Stimulated activated CD8-positive, alpha-beta memory T cell treated with anti-CD3 and anti-CD28 coated beads, Interleukin-15, amount 100 ng/mL, for 4 hours (primary cell): ENCODE measurements at places on chromosomes 7 and 10.

DNA sequence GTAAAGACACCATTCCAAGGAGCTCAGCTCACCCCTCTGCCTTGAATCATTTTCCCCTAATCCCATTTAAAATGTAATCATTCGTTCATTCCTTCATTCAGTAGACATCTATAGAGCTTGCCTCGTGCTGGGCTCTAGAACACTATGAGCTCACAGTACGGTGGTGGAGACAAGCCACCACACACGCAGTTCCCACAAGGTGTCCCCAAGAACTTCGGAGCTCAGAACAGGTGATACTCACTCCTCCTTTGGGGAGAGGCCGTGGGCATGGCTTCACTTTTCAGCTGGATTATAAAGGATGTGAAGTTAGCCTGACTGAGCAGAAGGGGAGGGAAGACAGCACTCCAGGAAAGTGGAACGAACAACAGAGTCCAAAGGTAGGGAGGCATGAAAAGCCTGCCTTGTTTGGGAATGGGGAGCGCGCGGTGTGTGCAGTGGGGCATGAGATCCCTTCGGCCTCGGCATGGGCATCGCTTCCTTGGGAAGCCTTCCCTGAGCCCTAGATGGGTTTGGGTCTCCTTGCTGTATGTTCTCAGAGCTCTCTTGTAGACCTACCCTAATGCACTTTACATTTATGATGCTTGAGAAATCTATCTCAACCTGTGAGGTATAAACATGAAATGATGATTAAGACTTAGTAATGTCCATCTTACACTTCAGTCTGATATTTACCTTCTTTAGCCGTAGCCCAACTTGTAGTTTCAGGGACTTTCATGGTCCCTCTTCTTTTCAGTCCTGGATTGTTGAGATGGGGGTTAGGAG is 809 bp upstream of the OGA start:
- DNase-seq, result no peak

DNA sequence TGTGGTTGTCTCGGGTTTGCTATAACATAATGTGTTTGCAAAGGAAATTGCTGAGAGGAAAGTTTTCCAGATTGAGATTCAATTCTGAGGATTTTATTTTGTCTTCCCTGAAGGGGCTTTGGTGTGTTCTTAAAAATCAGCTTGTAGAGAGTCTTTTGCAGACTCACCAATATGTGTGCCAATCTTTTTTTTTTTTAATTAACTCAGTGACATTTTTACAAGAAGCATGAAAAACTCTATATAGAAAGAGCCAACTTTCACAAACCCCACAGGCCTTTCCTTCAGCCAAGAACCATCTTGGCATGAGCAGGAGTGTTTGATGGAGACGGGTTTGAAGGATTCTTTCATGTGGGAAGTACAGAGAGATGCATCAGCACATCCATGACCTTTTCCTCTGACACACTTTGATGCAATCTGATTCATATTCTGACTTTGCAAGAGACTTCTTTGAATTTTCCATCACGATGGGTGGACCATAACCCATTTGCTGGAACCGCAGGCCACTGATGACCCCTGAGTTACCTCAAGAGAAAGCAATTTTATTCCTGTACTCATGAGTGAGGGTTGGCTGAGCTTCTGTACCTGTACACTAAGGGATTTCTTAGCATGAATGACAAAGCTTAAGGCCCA is 892.6 kb downstream of the XPNPEP1 start:
- no peak for DNase-seq

DNA sequence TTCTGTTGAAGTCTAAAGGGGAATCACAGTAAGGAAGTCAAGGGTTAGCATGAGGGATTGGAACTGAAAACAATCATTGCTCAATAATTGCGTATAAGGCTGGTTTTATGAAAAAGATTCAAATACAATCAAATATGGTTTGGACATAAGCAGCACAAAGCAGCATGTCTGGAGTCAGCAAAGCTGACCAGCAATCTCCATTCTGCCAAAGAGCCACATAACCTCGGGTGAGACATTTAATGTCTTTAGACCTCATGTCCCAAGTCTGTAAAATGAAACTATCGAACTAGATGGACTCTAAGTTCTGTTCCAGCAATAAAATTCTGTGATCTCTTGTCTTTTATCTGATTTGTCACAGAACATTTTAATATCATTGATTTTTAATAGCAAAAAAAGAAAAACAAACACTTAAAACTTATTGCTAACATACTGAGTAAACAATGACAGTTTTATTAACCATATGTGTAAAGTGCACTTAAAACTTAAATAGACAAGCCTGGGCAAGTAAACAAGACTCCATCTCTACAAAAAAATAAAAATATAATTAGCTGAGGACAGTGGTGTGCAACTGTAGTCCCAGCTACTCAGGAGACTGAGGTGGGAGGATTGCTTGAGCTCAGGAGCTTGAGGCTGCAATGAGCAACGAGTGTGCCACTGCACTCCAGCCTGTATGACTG is 217.0 kb downstream of the MAGI2 start:
- no peak for DNase-seq

DNA sequence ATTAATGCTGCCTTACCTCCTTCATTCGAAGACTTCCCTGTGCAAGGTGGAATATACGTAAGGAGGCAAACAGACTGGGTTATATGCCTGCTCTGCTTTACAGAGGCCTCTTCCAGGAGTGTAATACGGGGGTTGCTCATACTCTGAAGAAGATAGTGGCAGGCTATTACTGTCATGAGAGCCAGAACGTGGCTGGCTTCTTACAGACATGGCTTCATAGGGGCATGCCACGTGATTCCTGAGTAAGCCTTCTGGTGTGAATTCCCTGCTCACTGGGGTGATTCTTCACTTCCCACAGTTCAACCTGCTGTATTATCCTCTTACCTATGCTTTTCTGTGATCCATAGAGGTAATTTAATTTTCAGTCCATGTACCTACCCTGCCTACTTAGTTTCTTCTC is 141.8 kb downstream of the ST7 start:
- no peak for DNase-seq

DNA sequence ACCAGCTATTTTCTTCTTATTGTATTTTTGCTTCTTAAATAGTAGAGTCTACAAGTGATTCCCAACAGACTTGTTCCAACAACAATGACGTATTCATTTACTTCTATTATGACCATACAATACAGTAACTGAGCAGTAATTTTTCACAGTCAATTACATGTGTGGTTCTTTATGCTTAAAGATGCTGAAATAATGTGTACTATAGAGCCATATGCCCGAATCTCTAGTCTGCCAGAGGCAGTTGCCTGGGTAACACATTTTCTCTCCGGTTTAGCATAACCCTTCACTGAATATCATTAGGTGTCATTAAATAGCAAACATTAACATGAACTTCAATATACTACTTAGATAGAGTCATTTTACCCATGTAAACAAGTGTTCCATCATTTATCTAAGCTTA is 75.0 kb downstream of the SLC25A13 start:
- no peak for DNase-seq

- no peak for DNase-seq
Measured at GRCh38 chr10:83991986-83992753, 147.1 kb upstream of the GHITM start.

- DNase-seq, result no peak
Measured at GRCh38 chr7:149296368-149296767, 34.4 kb downstream of the ZNF783 start.

DNA sequence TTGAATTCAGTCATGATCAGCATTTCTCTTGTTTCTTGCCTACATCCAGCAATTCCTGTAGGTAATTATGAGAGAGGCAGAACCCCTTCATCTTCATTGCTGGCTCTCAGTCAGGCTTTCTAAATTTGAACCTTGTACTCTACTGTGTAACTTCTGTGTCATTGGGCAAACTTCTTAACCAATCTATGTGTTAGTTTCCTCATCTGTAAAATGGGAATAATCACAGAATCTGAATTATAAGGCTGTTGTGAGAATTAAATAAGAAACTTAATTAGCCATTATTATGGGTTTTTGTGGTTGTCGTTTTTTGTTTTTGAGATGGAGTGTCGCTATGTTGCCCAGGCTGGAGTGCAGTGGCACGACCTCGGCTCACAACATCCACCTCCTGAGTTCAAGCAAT is 11.5 kb upstream of the GALNT11 start:
- DNase-seq, result no peak

GRCh38 chr10:98980353-98980752 is 255.3 kb downstream of the HPSE2 start:
- DNase-seq, result no peak

GRCh38 chr7:74193054-74193453 is 16.8 kb upstream of the LAT2 start:
- DNase-seq, result no peak

DNA sequence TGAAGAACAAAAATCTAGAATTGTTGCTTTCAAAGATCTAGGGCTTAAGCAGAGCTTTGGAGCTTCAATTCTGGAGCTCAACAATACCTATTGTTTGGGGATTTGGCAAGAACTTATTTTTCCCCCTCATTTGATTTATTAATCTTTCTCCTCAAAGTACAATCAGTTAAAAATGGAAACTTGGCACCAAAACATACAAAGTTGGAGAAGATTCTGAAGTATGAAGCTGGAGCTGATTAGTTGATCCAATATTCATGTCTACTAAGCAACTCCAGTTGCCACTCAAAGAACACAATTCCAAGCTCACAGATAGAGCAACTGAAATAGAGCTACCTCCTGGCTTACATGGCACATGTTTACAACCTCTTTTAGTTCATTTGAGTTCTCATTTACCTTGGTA is 3.8 kb downstream of the FAM13C start:
- DNase-seq, result no peak

DNA sequence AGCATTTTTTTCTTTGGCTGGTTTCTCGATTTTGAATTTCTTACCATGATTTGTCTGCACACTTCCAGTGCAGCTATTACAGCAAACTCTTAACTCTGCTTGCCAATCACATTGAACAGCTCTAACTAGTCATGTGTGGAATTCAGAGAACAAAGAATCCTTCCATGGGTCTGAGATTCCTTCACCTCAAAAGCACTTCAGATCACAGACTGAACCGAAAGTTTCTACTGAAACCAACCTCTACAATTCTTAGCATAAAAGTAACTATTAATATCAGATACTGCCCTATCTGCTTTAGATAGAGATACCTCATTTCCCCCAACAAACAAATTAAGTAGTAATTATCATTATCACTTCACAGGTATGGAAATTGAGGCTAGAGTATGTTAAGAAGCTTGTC is 56.5 kb upstream of the SP4 start:
- no peak for DNase-seq

GRCh38 chr10:88033385-88033784 is 170.0 kb downstream of the PTEN start:
- DNase-seq, result no peak

GRCh38 chr7:6437251-6437650 is 10.5 kb downstream of the DAGLB start:
- no peak for DNase-seq

- no peak for DNase-seq
Measured at GRCh38 chr7:20030915-20031362, 186.2 kb downstream of the MACC1 start.

GRCh38 chr7:149261829-149262617 is at the start of gene ZNF783:
Gene ZNF783 (plus strand): TSS chr7:149262196. CDS start chr7:149262334, 138 bp downstream.
- DNase-seq, result peak; percentile 80

DNA sequence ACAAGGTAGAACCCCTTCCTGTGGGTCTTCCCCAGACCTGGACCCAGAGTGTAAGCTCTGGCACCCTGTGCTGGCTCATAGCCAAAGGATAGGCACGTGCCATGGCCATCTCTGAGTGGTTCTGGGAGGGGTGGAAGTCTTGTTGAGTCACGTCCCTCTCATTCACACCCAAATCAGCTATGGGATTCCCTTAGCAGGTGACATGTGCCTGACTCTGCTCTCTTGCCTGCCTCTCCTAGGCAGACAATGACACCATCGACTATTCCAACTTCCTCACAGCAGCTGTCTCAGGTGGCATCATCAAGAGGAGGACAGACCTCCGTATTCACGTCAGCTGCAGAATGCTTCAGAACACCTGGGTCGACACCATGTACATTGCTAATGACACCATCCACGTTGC is 59.8 kb downstream of the C10orf120 start:
- no peak for DNase-seq

- no peak for DNase-seq
Measured at GRCh38 chr10:87761892-87762291, 56.1 kb downstream of the ATAD1 start.

DNA sequence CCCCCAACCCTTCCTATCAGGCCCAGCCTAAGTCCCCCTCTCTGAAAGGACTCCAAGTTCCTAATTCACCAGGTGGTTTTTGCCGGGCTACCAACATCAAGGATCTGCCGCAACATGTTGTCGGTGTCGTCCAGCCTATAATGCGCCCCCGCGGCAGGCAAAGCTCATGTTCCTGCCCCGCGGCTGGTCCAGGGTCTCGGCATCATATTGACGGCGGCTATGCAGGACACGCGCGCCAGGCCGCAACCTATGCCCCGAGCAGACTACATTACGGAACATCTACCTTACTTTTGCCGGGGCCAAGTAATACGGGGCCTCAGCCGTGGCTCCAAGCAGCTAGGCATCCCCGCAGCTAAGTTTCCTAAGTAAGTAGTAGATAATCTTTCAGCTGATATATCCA is 24.6 kb upstream of the FAM221A start:
- no peak for DNase-seq
